Fibroblast of skin of left biceps (primary cell): ENCODE measurements at places on chromosomes 2 and 18.

DNA sequence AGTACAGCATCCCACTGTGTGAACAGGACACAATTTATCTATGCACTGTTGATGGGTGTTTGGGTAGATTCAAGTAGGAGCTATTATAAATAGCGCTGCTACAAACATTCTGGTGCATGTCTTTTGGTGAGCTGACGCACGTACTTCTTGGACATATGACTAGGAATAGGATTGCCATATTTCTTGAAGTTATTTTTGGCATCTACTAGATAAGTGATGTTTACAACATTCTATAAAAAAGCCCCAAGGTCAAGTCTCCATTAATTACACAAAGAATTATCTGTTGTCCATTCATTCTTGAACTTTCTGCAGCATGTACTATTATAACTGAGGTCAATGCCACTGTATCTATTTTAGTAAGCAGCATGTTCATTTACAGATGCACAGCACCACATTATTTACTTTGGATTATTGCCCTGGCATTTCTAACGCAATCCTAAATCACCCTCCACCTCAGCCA lies 225.5 kb upstream of the TMEM200C start:
- no peak for DNase-seq

- DNase-seq = no peak
Observed at GRCh38 chr2:65452150-65452895, 19.9 kb upstream of the SPRED2 start.

DNA sequence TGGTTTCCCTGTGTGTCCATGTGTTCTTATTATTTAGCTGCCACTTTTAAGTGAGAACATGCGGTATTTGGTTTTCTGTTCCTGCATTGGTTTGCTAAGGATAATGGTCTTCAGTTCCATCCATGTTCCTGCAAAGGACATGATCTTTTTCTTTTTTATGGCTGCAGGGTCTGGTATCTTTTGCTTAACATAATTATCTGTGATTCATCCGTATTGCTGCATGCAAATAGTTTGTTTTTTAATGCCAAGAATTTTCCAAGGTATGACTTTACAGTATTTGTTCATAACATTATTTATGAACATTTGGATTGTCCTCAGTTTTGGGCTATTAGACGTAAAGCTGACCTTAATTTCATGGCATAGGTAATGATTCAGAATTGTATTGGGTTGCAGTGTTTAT lies 17.8 kb downstream of the GIGYF2 start:
- DNase-seq = no peak

DNA sequence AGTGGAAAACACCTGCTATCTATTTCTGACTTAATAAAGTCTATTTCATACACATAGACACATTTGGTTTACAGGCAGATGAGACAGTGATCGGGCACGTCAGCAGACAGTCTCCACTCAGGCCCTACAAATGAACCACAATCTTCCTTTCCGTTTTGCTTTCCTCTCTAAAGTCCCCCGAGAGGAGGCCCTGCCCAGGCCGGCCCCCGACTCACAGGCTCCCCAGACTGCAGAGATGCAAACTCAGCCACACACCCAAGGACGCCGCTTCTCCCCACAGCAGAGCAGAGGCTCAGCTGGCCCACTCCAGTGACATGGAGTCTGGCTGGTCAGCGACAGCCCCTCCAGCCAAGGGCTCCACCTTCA lies 9.3 kb upstream of the MTERF4 start:
- DNase-seq = no peak

- no peak for DNase-seq
Observed at GRCh38 chr2:231680285-231680991, 27.9 kb upstream of the PTMA start.

DNA sequence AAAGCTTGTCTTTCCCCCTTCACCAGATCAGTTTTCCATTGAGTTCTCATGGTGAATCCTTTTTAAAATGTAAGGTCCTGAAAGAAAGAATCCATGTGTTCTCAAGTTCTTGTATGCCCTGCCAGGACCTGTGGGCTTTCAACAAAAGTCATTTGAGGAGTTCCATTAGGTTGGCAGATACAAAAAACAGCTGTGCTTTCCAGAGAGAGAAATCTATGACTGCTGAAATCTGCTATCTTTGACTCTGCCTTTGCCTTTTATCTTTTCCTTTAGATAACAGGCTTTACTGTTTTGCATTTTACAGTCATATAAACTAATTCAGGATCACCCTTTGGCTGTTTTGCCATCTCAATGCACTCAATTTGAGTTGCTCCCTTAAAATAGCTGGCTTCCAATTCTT lies 59.7 kb downstream of the CXCR4 start:
- no peak for DNase-seq

DNA sequence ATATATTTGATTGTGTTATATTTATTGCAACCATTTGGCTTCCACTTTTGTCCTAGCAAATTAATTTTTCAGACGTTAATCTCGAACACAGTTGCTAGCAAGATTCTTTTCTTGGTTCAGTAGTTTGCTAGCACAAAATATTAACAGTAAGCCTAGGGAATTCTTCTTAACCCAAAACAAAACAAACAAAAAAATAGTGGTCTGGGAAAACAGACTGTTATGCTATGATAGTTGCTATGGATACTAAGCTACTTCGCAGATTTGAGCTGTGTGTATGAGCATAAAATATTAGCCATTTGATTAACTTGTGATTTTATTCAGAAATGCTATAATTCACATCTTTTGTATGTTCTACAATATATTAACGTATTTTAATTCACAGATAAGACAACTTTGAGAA lies 541.5 kb upstream of the NETO1 start:
- no peak for DNase-seq

GRCh38 chr18:8930990-8931616 lies 171.4 kb upstream of the NDUFV2 start:
- DNase-seq = no peak

- no peak for DNase-seq
Observed at GRCh38 chr2:205288686-205289085, 393.6 kb upstream of the NRP2 start.

- DNase-seq = no peak
Observed at GRCh38 chr18:75057169-75057960, 151.6 kb downstream of the PTGR3 start.

- DNase-seq = peak; percentile 94
Observed at GRCh38 chr2:46164529-46165301, 132.5 kb upstream of the EPAS1 start.

GRCh38 chr2:169716238-169716886 lies 17.3 kb upstream of the KLHL23 start:
- DNase-seq = peak; percentile 55

- peak; percentile 42 for DNase-seq
Observed at GRCh38 chr2:224366267-224366844, 35.6 kb downstream of the FAM124B start.

DNA sequence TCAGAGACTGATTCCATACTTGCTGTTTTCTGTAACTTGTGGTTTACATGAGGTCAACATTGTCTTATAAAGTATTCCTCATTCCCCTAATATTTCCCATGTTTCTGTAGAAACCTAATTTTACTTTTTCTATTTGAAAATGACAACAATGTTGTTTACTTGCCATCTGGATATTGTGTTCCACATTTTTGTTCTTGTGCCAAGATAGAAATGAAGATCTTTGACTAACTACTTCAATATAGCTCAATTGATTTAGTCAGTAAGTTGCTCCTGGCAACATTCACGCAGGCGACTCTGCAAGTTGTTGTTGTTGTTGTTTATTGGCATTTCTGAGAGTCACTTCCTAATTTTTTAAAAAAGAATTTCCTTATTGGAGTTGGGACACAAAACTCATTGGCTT lies 69.5 kb downstream of the CAVIN2 start:
- DNase-seq = no peak

GRCh38 chr2:30492185-30492584 lies 45.1 kb downstream of the LCLAT1 start:
- no peak for DNase-seq

GRCh38 chr2:102050854-102051391 lies 59.2 kb downstream of the IL1R2 start:
- peak; percentile 74 for DNase-seq

DNA sequence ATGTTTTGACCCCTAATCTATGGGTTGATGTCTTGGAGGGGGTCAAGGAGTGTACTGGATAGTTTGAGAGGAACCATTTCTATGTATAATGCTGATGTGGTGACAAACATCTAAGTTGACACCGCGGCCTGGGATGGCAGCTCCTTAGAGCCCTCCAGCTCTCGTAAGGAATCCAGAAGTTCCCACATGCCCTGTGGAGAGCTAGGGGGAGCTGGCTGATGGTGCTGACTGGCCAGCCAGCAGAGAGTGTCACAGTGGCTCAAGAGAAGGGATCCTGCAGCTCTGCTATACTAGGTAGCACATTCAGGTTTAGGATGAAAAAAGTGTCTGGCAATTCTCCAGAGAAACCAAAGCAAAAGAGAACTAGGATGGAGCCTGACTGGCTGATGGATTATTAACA lies 842.2 kb upstream of the VRK2 start:
- DNase-seq = no peak

DNA sequence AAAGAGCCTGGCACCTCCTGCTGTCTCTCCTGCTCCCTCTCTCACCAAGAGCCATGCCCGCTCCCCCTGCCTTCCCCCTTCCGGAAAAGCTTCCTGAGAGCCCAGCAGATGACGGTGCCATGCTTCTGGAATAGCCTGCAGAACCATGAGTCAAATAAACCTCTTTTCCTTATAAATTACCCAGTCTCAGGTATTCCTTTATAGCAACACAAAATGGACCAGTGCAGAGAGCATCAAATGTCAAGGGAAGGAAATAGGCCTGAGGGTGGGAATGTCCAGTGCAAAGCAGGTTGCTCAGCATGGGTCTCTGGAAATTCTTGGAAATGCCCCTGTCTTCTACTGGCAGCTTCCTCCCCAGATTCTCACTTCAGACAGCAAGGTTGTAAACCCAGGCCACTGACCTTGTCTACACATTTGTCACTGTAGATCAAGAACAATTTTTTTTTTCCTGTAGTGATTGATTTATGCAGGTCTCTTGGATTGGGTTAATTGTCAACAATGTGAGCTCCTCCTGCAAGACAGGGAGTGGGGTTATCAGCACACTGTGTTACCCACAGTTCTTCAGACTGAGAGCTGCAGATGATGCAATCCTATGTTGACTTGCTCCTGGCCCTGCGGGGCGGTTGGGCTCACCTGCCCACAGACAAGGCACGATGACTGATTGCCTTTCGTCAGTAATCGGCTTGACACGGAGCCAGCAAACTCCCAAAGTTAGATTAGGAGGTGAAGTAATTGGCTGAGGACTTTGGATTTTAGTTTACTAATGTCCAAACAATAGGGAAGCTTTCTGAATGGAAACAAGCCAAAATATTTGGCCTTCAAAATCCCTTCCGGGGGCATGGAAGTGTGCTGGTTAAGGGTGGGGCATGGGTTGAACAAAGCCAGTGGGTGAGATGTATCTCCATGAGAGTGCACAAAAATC lies 5.4 kb upstream of the BOD1L2 start:
- DNase-seq = no peak

GRCh38 chr2:104897515-104898184 lies 43.7 kb downstream of the POU3F3 start:
- DNase-seq = peak; percentile 44

DNA sequence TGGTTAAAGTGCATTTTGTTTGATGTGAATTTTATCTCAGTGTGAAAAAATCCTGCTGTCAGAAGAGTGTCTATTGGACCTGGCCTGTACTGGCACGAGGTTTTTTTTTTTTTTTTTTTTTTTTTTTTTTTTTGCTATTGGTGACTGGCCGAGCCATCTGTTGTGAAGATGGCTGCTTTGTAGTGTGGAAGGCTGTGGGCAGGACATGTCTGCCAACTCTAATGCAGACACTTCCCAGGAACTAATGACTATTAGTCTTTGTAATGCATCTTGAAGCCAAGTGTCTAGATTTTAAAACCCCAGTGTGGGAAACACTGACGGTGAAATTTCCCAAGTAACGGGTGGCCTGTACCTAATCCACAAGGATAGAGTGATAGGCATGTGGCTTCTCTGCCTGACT lies 34.3 kb downstream of the ZAP70 start:
- no peak for DNase-seq

GRCh38 chr2:25473131-25473530 lies 131.4 kb upstream of the DNMT3A start:
- DNase-seq = no peak

DNA sequence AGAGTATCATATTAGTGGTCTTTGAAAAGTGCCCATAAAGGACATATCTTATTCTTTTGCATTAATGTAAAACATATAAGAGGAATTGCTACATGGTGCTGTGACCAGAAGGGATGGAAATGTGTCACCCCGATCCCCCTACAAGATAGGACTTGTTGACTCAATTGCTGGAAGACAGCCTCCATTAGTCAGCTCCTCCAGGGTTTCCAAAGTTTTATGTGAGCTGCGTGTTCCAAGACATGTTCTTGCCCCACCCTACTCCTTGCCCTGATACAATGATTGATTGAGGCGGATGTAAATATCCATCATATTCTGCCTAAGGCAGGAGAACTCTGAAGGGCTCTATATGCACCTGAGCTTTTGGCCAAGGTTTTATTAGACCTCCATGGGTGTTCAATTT lies 541.0 kb upstream of the ZEB2 start:
- DNase-seq = no peak

DNA sequence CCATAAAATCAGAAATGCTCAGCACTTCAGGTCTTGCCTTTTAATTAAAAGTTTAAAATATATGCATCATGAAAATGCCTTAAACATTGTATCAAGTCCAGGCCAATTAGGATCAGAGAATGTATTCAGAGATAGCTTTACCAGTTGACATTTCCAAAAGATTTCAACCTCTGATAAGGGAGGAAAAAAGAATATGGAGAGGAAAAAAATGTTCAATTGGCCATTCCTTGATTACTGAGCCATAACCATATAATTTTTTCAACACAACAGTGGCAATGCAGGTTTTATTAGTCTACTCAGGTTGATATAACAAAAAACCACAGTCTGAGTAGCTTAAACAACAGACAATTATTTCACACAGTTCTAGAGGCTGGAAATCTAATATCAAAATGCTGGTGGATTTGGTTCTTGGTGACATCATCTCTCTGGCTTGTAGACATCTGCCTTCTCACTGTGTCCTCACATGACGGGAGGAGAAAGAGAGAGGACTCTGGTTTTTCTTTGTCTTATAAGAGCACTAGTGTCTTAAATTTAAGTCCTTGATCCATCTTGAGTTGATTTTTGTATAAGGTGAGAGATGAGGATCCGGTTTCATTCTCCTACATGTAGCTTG lies 111.9 kb downstream of the IRS1 start:
- DNase-seq = no peak

- no peak for DNase-seq
Observed at GRCh38 chr2:144466637-144467036, 53.3 kb downstream of the ZEB2 start.

DNA sequence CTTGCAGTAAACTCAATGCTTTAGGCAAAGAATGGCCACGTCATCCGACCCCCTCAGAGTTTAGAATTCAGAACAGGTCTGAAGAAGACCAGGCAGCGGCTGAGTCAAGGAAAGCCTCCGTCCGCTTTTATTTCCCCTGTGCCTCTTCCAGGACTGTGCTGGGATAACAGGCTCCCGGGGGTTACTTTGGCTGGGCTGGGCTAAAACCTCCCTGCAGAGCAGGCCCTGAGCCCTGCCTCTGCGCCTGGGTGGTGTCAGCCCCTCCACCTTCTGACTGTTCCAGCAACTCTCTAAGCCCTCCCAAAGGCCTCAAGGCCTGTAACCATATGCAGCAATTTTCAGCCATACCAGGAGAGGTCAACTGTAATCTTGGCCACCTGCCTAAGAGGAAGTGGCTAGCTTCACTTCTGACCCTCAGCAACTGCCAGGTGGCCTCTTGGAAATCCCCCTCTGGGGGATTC lies 166.5 kb downstream of the RPIA start:
- DNase-seq = no peak
